ENCODE measurements at places on chromosomes 6 and 20.

DNA sequence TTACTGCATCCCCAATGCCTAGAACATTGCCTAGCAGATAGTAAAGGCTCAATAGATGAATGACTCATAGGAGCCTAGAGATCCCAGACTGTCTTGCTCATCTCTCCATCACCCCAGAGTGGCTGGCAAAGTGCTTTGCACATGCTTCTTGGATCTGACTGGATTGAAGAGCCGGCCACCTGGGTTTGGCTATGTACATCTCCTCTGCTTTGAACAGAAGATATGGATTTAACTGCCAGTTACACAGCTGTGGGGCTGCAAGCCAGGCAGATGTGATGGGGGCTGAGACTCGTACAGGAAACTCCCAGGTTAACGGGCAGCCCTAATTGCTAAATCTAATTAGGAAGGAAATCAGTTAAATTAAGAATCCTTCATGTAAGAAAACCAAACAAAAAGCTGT, 28.6 kb downstream of the MYLIP start:
- DNase-seq = no peak

GRCh38 chr20:991850-992249, 10.3 kb downstream of the RSPO4 start:
- DNase-seq = no peak

DNA sequence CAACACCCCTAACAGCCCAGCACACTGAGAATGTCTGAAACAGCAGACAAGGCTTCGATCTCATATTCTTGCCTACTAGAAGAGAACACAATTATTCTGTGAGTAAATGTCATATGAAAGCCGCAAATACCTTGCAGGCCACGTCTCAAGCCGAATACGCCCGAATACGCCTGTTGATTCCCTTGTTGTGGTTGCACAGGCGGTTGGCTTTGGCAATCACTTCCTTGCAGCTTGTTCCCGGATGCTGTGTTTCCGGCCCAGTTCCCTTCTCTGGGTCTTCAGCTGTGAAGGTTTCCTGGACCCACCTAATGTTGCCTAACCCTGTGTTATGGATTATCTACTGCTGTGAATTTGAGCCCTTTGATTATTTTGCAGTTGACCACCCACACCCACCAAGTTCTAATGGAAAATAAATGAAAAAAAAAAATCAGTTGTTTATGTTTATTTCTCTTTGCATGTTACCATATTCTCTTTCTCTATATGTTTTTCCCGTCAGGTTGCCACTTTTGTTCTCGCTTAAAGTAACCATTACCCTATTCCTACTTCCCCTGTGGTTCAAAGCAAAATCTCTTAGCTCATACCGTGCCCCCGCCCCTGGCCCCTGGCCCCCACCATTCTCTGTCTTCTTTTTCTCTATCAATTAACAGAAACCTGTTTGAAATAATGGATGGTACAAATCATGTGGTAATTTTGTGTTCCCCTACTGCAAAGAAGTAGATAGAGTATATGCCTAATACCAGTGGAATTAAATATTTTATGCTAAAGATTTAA, 172.4 kb downstream of the ADGB start:
- peak; percentile 59 for DNase-seq

GRCh38 chr6:140586426-140587061, 1212.1 kb upstream of the CITED2 start:
- DNase-seq = no peak

GRCh38 chr6:55208478-55209458, 34.5 kb downstream of the HCRTR2 start:
- no peak for DNase-seq

GRCh38 chr20:49427751-49428518, 54.5 kb downstream of the KCNB1 start:
- DNase-seq = no peak

- DNase-seq = no peak
Measured at GRCh38 chr20:48826069-48826468, 1.7 kb downstream of the PREX1 start.

DNA sequence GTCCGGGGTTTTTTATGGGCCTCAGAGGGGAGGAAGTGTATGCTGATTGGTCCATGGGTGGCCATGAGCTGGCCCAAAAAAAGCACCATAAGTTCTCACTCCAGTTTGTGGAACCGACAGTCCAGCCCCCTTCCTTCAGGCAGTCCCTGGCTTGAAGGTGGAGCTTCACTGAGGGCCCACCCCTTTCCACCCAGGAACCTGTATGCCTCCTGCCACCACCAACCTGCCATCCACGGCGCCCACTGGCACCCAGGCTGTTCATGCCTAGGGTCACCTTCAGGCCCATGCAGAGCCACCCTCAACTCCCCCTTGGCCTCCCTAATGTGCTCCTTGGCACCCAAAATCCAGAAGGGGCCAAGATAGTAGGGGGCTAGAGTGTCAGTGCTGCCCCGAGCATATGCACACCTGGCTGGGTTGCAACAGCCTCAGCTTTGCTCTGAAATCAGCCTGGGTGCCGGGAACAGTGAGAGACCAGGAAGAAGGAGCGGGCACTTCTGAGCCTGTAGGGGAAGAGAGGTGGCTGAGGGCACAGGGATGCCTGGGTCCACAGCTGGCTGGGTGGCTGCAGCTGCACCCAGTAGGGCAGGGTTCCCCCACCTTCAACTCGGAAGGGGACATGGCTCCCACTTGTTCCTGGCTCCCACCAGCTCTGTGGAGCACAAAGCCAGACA, 292.4 kb downstream of the ARHGAP18 start:
- no peak for DNase-seq

DNA sequence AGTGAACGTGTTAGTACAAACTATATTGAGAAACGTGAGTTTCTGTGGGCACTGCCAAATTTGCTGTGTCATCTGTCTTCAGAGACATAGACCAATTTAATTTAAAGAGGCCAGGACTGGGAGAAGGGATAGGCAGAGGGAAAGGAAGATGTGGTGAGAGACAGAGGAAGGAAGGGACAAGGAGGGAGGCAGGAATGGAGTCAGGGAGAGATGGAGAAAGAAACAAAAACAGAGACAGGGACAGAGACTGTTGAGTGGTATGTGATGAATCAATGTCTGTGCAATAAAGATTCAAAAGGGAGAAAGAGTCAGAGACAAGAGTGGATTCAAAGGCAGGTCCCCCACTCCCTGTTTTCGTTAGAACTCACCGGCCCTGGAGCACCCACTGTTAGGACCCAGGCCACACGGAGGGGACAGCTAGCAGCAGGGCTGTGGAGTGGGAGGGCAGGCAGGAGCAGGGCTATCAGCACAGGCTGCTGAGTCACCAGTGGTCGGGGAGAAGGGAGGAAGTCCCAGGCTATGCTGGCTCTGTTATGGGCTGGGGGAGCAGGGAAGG, 51.6 kb upstream of the CHD6 start:
- DNase-seq = no peak

GRCh38 chr6:111461860-111462259, 21.2 kb downstream of the REV3L start:
- no peak for DNase-seq

DNA sequence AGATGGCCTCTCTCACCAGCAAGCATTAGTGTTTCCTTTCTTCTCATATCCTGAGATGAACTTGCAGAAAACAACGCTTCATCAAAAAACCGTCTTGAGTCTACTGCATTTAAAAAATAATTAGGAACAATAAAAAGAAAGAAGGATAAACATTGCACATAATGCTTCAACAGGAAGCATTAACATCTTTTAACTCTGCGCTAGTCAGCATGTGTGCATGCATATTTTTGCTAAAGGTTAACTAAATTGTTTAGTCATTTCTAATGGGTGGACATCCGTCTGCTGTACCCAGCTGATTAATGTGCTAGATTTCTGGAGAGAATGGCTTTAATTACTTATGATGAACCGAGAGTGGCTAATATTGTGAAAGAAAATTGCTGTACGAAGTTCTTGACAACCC, 349.3 kb downstream of the SOX4 start:
- DNase-seq = no peak

GRCh38 chr6:168088161-168089053, 9.4 kb upstream of the FRMD1 start:
- DNase-seq = no peak

- no peak for DNase-seq
Measured at GRCh38 chr6:34985236-34985635, 96.2 kb downstream of the ANKS1A start.

DNA sequence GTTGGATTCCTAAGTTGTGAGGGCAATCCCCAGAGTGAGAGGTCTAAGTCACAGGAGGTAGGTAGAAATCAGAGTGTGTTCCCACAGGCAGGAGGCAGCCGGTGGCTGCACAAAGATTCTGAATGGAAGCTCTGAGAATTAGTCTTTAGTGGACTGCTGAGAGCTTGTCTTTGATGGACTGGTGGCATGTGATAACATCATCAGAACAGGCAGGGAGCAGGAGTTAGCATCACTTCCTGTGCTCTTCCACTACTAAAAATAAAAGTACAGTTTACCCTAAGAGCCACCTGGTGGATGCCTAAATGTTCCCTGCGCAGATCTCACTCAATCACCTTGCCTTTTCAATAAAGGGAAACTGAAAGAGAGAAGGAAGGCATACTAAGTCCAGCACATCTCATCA, 294.6 kb upstream of the POU3F2 start:
- no peak for DNase-seq

DNA sequence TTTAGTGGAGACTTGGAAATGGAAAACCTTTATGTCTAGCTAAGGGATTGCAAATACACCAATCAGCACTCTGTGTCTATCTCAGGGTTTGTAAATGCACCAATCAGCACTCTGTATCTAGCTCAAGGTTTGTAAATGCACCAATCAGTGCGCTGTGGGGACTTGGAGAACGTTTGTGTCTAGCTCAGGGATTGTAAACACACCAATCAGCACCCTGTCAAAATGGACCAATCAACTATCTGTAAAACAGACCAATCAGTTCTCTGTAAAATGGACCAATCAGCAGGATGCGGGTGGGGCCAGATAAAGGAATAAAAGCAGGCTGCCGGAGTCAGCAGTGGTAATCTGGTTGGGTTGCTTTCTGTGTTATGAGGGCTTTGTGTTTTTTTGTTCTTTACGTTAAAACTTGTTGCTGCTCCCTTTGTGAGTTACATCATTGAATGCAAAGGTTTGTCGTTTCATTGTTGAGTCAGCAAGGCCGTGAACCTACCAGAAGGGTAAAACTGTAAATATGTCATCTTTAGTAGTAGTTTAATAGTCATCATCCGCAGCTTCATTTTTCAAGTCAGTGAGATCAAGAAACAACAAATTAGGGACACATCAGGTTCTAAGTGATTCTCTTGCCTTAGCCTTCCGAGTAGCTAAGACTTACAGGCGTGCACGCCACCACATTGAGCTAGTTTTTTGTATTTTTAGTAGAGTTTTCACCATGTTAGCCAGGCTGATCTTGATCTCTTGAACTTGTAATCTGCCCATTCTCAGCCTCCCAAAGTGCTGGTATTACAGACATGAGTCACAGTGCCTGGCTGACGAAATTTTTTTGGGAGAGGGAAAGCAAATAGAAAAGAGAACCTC, 22.7 kb upstream of the NUP153 start:
- DNase-seq = no peak

DNA sequence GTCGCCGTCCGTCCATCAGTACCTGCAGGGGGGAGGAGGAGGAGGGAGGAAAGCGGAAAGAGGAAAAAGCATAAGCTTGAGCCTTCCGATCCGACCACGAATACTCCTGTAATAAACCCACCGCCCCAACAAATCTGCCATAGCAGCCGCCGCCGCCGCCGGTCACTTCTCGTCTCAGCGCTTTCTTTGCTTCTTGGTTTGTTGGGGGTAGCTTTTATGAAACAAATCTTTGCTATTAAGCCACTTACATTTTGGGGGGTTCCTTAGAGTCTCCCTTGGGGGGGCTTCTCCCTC, 277 bp downstream of the ADGRB3 start:
- DNase-seq = no peak

- no peak for DNase-seq
Measured at GRCh38 chr6:144753023-144753705, 468.0 kb downstream of the UTRN start.

DNA sequence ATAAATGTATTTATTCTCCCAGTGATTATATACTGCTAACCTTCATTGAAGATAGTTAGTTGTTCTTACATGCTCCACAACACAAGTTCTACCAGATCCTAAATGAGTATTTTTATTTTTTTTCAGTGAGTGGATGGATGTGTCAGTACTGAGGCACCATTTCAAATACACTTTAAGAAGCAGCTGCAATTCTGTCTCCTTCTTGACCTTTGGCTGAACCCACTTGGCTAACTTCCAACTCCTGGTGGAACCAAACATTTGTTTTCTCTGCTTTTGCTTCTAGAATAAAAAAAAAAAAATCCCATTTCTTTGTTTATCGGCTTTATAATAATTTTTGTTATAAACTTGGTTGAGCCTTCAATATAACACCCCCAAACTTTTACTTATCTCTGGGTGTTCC, 458.3 kb upstream of the MAP3K7 start:
- peak; percentile 2 for DNase-seq

GRCh38 chr6:52522151-52522626, 54.7 kb downstream of the TRAM2 start:
- DNase-seq = no peak

DNA sequence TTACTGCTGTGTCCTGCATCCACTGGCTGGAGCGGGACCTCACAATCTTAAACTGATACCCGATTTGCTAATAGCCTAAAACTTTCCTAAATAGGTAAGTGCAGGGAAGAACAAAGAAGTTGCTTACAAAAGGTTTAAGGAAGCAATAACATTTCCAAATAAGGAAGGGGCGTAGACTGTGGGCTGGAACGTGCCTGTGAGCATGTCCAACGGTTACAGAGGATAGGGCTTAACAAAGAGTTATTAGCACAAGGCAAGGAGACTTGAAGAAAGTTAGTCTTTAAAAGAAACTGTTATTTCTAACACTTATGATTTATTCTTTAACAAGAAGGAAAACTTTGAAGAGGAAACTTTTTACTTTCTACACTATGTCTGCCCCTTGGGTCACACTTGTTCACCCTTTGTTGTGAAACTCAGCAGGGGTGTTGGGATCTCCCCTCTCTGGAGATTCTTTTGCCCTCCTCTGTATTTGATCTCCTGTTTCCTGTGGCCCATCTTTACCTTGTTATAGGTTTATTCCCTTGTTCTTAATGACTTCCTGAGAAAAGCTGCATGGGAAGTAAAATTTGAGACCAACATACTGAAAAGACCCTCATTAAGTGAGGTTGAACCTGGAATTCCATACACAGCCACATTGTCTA, 28.7 kb downstream of the KAT14 start:
- no peak for DNase-seq

DNA sequence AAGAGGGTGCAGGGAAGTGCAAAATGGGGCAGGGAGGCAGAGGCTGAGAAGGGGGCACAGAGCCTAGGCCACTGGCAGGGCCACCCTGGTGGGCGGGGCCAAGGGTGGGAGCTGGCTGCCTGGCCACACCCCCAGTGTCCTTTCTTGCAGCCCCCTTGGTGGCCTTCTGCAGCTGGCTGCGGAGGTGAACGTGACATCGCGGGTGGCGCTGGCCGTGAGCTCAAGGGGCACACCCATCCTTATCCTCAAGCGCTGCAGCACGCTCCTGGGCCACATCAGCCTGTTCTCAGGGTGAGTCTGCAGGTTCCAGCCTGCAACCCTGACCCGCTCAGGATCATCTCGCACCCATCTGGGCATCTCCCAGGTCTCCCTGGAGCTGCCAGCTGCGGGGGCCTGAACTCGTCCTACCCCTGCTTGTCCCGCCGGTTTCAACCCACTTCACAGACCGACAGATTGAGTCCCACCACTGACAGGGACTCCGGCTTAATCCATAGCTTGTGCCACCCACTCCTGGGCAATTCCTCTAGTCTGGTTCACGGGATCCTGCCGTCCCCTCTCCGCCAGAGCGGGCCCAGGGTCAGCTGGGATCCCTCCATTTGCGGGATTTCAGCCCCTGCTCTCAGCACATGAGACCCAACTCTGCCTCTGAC, 6.2 kb downstream of the BPIFB3 start:
- no peak for DNase-seq
